NCI-H1092 (cell line): ENCODE measurements at places on chromosomes 2 and 18.

DNA sequence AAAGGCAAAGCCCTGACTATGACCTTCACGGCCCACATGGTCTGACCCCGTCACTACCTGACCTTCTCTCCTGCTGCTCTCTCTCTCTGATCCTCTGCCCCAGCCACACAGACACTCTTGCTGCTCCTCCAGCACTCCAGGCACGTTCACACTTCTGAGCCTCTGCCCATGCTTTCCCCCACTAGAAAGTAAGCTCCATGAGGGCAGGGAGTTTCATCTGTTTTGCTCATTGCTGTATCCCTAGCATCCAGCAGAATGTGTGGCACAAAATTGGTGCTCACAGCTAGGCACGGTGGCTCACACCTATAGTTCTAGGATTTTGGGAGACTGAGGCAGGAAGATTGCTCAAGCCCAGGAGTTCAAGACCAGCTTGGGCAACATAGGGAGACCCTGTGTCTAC lies 52.5 kb upstream of the STPG4 start:
- no peak for DNase-seq

GRCh38 chr18:10045296-10045891 lies 131.6 kb downstream of the VAPA start:
- DNase-seq = no peak

DNA sequence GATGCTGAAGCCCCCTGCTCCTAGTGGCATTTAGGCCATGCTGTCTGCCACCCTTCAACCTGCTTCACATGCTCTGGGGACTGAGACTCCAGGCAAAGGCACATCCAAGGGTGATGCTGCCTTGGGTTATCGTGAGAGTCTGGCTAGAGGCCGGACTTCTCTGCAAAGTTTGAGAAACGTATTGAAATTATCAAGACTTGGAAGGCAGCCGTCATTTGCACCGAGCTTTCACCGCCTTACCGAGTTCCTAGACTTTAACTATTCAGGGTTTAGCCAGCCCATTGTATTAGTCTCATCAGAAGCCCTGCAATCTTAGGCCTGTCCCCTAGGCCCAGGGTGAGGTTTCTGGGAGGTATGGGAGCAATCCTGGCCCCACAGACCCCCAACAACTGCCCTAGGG lies 34.0 kb downstream of the RDH14 start:
- no peak for DNase-seq

GRCh38 chr2:1935476-1935875 lies 191.2 kb upstream of the PXDN start:
- DNase-seq = no peak

- no peak for DNase-seq
Observed at GRCh38 chr2:218882461-218882816, 1.8 kb downstream of the WNT10A start.

DNA sequence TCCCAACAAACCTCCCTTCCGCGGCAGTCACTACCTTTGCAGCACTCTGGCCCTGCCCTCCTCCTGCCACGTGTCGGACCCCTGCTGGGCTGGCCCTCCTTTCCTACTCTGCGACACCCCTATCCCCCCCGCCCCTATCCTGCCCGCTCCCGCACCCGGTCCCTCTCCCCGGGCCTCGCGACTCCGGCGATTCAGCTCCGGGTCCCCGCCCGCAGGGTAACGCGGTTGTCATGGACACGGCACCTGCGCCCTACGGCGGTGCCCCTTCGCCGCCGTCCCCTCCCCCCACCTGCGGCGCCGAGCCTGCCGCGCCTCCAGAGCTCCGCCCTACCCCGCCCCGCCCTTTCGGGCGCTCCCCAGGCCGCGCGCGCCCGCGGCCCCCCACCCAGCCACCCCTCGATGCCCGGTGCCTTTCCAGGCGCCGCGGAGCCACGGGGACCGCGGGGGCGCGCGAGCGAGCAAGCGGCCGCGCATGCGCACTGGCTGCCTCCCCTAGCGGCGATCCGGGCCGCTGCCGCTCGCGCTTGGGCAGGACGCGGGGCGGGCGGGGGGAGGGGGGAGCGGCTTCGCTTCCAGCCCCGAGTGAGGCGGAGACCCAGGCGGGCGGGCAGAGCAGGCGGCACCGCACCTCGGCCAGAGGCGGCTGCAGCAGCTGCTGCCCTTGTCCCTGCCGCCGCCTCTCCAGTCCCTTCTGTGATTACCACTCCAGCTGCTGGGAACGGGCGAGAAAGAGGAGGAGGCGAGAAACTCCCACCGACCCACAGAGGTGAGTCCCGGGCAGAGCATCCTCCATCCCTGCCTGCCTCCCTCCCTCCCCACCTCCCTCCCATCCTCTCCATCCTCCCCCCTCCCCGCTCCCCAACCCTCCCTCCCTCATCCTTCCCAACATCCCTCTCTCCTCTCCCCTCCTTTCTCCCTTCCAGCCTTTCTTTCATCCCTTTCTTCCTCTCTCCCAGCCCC lies at the start of gene CTNNA2:
Gene CTNNA2, plus strand, starts transcription at position 610 of the 960 bp plus-strand sequence.
- DNase-seq = peak; percentile 79

- no peak for DNase-seq
Observed at GRCh38 chr18:51227660-51228059, 30.2 kb upstream of the MEX3C start.

DNA sequence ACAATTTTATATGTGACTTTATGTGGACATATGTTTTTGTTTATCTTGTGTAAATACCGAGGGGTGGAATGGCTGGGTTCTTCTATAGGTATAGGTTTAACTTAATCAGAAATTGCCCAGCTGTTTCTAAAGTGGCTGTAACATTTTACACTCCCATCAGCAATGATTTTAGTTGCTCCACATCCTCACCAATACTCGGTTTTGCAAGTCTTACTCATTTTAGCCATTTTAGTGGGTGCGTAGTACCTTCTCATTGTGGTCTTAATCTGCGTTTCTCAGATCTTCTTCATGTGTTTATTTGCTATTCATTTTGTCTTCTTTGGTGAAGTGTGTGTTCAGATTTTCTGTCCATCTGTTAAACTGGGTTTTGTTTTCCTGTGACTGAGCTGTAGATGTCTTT lies 95.4 kb upstream of the BCL2L11 start:
- no peak for DNase-seq

- no peak for DNase-seq
Observed at GRCh38 chr18:68387246-68387645, 327.7 kb downstream of the TMX3 start.

GRCh38 chr18:9204659-9205058 lies 68.1 kb downstream of the ANKRD12 start:
- no peak for DNase-seq

GRCh38 chr2:3265981-3266924 lies 111.4 kb downstream of the EIPR1 start:
- DNase-seq = no peak

DNA sequence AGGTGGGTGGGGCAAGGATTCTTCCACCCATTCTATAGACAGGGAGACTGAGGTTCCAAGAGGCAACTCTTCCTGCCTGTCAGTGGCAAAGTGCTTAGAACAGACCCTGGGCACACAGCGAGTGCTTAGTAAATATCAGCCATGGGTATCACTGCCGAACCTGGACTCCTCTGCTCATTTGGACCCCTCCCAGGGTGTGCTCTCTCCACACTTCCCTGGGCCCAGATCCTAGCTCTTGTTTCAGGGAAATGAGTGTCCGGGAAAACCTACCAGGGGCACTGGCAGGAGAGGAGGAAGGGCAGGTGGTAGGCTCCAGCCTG lies 136.3 kb downstream of the CYP26B1 start:
- no peak for DNase-seq

DNA sequence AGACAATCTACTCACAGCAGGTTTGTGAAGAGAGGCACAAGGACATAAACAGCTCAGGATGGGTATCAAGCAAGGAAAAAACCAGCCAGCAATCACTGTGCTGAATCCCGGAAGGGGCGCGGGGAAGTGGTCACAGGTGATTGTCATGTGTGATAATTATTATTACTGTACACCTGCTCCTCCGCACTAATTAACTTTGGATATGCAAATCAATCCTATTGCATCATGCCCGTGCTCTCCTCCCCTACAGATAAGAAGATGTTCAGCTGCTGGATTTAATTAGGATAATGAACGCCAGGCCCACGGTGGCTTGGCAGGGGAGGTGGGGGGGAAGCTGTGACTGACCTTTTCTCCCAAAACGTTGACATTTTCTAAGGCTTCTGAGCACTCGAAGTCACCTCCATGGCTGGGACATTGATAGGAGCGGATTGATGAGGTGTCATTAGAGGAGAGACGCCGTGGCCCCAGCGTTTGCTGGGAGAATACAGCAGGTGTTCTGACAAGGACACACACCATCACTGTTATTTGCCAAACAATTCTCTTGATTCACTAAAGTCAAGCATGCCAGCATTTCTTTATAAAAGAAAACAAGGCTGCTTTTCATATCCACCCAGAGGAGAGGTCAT lies 160.3 kb upstream of the VRK2 start:
- peak; percentile 71 for DNase-seq

- no peak for DNase-seq
Observed at GRCh38 chr2:188526701-188527100, 235.0 kb downstream of the GULP1 start.

DNA sequence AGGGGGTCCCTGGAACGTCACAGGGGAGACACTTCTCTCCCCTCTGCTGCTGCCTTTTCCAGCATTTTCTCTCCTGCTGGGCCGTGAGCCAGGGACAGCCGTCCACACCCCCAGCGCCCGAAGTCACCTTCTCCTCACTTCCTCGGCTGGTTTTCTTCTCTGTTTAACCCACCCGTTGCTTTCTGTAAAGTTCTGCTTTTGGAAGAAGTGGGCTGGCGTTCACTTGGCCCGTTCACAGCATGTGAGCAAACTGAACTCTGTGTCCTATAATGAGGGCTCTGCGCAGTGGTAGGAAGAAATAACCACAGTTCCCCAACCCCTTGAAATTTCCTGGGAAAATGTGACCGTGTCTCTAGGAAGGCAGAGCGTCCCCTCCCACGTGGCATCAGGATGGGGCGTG lies 187.0 kb upstream of the HDAC4 start:
- DNase-seq = no peak

DNA sequence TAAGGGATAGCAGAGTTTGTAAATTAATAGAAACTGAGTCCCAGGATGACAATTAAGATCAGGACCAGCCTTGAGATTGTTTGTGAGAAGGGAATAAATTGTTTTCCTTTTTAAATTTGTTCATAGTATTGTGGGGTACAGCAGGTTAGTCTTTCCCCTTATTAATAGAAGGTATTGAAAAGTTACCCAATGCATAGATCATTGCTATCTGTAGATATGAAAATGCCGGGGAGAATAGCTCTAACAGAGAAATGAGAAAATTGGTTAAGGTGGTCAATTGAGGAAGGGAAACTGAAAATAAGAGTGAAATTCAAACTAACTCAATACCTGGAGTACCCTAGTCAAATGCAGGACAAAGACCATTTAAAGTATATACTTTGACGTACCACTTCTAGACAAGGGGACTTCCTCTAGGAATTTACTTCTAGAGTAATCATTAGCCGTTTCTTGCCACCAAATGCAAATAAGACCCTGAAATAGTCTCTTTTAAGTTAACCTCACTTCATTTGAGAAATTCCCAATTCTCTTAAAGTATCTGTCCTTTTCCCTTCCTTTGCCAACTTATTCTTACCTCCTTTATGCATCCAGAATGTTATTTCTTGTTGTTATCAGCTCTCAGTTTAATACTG lies 1224.4 kb upstream of the LRRTM1 start:
- DNase-seq = no peak

- DNase-seq = no peak
Observed at GRCh38 chr2:170846314-170846713, 29.6 kb downstream of the GAD1 start.

DNA sequence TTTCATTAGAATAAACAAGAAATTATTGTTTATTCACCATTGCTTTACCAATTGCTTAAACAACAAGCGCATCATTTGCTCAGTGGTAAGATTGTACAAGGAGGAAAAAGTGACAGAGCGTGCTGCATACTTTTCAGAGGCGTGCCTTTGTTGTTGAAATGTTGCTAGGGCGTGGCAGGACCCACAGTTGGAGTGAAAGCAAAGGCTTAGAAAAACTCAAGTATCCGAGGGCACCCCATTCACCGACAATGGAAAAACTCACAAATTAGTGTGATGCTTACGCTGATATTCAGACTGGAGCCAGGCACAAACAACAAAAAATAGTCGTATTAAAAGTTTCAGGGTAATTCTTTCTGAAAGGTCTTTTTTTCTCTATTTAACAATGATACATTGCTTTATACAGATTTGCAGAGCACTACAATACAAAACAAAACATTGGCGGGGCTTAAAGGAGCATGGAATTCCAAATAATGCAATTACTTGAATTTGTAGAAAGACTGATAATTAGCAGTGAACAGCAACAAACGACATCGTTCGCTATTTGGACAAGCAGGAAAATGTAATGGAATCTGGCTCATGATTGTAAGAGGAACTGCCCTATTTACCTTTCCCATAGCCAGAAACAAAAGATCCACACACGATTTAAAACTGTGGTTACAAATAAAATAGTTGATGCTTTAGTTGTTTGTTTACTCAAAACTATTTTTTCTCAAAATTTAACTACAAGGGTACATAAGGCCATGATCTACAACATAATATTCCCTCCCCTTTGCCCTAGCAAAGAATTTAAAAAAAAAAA lies 37.8 kb upstream of the RTTN start:
- DNase-seq = no peak

- no peak for DNase-seq
Observed at GRCh38 chr2:106566050-106566449, 78.9 kb downstream of the CD8B2 start.

GRCh38 chr2:213689585-213689984 lies 405.3 kb downstream of the SPAG16 start:
- DNase-seq = no peak

- no peak for DNase-seq
Observed at GRCh38 chr2:7449298-7449697, 532.1 kb downstream of the RNF144A start.

DNA sequence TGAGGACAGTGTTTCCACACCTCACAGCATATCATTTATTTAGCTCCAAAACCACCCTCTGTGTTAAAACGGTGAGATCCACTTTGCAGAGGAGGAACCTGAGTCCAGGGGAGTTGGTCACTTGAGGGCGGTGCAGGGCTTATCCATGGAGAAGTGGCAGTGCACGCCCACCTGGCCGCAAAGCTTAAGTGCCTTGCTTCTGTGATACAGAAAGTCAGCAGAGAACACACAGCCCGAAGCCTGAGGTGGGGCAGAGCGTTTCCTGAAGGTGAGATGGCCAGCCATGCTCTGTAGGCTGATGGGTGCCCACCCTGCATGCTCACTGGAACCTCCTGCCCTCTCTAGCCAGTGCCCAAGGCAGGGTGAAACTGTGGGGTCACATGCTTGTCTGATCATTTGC lies 87.3 kb downstream of the SH3RF3 start:
- no peak for DNase-seq

DNA sequence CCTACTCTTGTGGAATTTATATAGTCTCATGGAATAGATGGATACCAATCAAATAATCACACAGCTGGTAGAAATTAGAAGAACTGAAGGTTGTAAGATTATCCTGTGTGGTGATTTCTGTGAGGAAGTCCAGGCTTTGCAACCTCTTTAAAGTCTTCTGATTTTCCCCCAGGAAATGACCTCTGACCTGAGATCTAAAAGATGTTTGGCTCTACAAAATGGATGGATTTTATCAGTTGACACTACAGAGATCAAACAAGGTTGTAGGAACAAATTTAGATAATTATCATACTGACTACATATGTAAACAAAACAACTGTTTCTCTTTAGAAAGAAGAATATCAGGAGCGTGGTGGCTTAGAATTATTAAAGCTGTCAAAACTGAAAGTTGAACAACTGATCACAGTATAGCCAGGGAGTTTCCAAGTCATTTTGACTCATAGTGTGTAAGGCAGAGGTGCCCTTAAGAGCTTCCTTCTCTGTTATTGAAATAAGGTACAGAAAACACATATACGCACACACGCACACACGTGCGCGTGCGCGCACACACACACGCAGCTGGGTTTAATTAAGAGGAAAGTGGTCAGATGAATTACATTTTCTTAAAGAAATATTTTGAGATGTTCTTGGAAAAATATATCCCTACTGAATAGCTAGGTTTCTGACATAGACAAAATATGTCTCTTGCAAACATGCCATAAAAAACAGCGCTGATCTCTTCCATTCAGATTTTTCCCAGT lies 35.5 kb upstream of the PELI1 start:
- no peak for DNase-seq
